NCI-H2029 treated with DMSO at 0.1 percent for 48 hours (cell line): ENCODE measurements at places on chromosomes 12 and 14.
A peak's percentile ranks its signal among the peaks of the same experiment; 100 is the strongest.

DNA sequence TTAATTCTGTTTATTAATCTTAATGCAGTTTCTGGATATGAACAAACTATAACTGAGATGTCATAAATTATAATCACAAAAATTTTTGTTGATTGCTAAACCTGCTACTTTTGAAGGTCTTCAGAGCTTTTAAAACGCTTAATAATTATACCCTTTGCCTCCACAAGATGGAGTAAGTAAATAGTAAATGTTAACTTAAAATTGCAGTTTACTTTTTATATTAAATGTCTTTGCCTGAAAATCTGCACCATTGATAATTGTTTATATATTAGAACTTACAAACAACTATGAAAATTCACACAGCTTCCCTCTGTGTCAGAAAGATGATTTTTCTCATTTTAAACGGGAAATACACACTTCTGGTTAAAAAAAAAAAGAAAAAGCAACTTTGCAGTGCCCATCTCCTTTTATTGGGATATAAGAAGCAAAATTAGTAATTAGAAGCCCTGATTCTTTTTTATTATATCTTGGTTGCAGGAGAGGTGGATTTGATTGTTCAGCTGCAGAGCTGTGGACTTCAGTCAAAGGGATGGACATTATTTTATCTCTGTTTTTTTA, 35.6 kb downstream of the SCFD1 start:
- DNase-seq, result no peak

- DNase-seq, result no peak
These were observed 364.8 kb downstream of the CACNA1C start for GRCh38 chr12:2417481-2418160.

DNA sequence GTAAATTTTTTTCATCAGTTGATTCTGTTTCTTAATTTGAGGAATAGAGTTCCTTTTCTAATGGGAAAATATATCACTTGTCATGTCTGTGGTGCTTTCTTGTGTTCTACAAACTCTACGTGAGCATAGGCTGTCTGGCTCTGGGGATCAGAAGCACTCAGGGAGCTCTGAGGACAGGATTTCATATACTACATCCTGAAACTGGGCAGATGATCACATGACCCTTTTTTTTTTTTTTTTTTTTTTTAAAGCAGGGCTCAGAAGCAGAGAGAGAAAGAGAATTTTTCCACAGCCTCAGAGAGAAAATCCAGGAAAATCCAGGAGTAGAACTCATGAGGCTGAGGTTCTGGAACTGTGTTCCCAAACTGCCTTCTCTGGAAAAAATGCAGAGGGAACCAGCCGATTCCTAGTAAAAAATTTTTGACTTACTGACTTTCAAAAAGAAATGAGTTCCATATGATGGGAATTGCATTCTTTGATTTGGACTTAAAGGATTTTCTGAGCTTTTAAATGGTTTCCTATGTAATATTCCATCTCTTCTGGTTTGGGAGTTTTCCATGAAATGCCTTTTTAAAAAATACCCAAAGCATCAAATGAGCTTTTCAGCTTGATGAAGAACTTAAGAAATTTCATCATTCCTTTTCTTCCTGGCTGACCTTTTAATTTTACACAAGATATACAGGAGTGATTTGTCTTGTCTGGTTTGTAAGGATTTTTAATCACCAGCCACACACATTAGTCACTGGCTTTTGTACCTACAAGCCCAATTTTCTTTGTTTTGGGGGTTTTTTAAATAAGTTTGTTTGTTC, 183.1 kb upstream of the HIF1A start:
- no peak for DNase-seq

- DNase-seq, result no peak
These were observed 70.4 kb upstream of the USP44 start for GRCh38 chr12:95621725-95622124.

GRCh38 chr12:128930606-128931005, 77.3 kb downstream of the GLT1D1 start:
- peak; percentile 29 for DNase-seq

GRCh38 chr12:104549815-104550480, 93.2 kb downstream of the CHST11 start:
- DNase-seq, result no peak

DNA sequence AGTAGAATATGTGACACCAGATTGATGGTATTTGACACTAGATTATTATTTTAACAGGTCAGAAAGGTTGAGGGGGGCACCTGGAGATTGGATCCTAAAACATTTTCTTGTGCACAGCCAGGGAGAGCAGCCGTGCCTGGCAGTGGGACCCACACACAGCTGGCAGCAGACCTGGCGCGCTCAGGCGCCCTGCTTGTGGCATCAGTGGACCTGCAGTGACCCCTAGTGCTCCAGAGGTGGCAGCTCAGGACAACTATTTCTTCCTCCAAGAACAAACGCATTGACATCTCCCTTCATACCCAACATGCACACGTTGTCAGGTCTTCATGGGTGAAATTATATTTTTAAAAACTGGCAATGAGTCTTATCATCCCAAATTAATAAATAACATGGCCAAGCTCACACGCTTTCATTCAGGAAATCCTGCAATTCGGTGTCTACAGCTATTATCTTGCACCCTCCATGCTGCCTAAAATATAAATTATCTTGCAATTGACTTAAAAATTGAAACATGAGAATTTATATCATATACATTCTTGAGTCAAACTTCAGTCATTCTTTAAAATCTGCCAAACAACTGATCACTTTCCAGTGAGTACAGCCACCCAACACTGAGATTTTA, 7.7 kb upstream of the TMEM132D start:
- peak; percentile 72 for DNase-seq

DNA sequence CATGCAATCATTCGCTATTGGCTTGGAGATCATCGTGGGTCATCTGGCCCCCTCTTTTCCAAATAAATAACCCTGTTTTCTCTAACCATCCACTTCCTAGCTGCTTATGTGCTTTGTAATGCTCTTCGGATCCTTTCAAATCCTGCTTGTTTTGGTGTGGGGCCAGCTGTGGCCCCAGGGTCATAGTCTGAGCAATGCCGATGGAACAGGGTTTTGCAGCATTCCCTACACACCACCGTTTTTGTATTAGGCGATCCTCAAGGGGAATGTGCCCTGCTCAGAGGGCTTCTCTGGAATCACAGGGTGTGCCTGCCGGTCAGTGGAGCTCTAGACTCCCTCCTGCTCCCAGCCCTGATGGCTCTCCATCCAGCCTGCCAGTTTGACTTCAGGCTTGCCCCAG, 78.1 kb upstream of the NRXN3 start:
- no peak for DNase-seq

DNA sequence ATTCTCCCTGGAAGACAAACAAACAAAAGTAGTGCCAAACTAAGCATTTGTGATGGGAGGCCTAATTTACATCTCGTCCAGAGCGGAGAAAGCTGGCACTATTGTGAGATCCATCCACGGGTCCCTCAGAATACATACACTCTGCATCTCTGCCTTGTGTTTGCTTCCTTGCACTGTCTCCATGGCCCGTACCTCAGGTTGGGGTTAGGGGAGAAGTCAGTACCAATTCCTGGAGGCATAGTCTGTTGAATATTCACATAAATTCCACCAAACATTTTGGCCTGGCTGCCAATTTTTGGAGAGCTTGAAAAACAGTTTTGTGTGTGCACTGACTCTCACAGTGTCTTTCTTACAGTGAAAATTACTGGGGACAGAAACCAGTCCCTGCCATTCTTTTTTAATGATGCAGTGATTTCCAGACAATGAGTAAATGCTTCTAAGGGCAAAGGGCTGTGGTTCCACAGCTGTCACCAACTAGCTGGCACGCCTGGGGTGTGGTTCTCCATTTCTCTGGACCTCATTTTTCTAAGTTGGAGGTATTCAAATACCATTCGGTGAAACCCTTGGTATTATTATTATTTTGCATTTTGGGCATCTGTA, 119.7 kb upstream of the HIF1A start:
- no peak for DNase-seq

DNA sequence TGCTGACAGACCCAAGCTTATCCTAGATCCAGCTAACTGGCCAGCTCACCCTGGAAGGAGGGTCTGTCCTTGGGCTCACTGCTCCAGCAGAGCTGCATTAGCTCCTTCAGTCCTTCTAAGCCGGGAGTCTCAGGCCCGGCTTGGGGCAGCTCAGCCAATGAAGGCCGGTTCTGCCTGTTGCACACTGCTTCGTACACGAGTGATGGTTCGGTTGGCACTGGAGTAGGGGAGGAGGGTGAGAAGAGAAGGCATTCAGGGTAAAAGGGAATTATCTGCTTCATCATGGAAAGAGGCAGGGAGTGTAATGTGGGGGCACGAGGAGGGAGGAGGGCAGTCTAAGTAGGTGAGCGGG, 2.0 kb downstream of the RIPK3 start:
- no peak for DNase-seq

DNA sequence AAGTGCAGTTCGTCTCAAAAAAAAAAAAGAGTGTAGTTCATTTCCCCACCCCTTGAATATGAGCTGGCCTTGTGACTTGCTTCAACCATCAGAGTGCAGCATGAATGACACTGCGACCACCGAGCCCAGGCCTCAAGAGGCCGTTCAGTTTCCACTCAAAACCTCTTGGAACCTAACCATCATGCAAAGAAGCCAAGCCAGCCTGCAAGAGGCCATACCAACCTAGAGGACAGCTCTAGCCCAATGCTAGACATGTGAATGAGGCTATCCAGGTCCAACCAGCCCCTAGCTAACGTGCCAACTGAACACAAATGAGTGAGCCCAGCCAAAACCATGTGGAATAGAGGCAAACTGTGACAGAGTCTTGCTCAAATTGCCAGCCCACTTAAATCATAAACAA, 29.7 kb downstream of the R3HDM2 start:
- DNase-seq, result peak; percentile 24

DNA sequence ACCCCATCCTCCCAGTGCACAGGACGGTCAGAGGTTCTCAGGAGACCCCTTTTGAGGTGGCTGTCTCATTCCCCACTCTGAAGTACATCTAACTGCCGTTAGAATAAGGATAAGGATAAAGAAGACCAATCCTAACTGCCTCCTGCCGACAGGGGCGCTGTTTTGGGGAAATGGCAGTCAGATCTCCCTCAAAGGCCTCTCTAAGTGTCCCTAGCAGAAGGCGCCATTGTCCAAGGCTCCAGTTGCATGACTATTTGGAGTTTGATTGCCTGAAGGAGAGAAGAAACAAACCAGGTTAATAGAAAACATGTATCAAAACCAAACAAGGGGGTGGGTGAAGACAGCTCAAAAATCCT, 29.1 kb upstream of the KLRB1 start:
- DNase-seq, result no peak

- no peak for DNase-seq
These were observed 4.5 kb downstream of the DCN start for GRCh38 chr12:91178139-91178561.

- no peak for DNase-seq
These were observed 2.5 kb downstream of the SCN8A start for GRCh38 chr12:51593539-51593938.

DNA sequence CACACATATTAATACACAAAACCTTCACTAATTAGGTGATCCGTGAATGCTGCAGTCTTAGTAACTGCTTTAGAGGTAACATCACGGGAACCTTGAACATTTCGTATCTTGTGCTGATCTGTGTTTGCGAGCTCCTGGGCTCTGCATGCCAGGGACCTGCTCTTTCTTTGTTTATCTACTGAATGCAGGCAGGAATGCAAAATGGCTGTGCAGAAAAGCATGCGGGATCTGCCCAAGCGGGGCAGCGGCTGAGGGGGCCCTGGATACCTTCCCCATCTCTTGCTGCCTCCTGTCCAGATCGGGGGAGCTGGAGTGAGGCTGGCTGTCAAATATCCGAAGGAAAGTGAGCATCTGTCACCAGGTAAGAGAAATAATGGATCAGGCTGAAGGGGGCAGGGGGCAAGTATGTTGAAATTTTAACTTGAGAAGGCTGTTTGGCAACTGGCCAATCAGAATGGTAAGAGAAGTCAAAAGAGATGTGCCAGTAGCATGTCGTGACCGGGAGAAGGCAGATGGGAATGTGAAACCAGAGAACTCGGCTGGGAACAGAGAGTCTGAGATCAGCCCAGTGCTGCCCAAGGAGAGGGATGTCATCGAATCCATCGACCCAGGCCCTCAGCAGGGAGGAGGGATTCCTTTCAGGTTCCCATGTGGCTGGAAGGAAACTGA, 191.4 kb downstream of the TTC7B start:
- no peak for DNase-seq

- DNase-seq, result no peak
These were observed 49.8 kb downstream of the NOC4L start for GRCh38 chr12:132194056-132194455.

- DNase-seq, result no peak
These were observed 76.4 kb upstream of the BCAT1 start for GRCh38 chr12:25025260-25025659.

DNA sequence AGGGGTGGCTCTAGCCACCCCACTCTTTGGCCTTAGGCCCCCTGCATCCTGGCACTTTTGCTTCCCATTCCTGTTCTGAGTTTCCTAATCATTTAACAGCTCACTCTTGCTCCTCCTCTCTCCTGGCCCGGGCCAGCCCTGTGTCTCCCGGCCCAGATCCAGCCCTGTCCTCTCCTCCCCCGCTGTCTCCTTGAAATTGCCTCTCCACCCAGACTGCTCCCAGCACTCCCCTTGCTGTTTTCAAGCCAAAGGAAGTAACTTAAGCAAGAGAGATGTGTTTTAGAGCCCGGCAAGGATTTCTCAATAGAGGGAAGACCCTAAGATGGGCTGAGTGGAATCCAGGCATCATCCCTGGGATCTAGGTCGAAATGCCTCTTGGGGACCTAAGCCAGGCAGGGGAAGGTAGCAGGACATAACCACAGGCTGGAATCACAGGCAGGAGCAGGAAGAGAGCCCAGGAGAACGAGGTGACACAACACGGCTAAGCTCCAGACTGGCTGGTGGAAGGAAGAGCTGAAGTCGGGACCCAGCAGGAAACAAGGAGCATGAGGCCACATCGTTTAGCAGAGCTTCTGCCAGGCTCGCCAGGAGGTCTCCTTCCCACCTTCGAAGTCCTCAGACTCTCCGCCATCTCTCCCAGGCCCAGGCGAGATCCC, 2.0 kb upstream of the LRP1-AS start:
- peak; percentile 51 for DNase-seq

DNA sequence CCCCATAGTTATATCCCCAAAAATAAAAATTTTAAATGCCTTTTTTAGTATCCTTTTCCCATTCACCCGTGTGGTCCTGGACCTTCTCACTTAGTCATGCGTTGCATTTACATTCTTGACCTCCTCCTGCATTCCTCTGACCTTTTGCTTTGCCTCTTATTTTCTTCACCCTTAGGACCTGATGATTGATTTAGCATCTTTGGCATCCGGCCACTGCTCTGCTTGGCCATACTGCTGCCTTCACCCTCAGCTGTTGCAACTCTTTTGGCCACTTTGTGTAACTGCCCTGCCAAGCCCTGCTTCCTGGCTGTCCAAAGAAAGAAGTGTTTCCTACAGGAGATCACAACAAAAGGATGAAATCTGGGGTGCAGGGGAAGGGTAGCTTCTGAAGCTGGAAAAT, 48.8 kb upstream of the SLC38A4 start:
- no peak for DNase-seq

DNA sequence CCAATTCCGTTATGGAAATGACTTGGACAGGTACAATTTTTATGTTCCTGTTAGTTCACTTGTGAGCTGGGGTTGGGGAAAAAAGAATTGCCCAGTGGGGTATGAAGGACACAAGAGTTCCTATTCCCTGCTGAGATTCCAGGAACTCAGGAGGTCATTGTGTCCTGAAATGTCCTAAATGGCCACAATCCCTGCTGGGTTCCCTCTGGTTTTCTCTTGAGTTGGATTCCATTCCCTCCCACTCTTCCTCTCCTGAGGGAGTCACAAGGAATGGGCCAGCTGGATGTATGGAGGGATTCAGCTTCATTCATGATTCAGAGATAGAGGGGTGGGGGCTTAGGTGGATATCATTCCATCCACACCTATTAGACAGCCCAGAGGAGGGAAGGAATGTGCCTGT, 34.5 kb upstream of the DCD start:
- DNase-seq, result no peak

GRCh38 chr14:61636291-61636690, 59.0 kb upstream of the HIF1A start:
- no peak for DNase-seq
